Islet precursor cell (in vitro differentiated cells): ENCODE measurements at places on chromosomes 2 and 18.

DNA sequence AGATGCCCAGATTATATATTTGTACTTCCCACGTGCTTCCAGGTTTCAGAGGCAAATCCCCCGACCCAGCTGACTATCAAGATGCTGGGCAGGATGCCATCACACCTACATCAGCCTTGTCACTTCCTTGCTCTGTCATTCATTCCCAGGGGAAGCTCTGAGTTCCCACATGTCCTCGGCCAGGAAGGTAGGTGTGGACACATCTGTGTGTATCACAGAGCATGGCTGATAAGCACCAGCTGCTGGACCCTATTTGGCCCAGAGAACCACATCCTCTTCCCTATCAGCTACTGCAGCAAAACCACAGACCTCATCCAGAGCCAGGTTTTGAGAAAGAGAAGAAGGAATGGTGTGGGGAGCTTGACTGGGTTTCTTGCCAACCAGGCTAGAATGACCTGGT lies 31.9 kb upstream of the ITGA6 start:
- no peak for DNase-seq

- no peak for DNase-seq
Measured at GRCh38 chr2:200742426-200742825, 69.3 kb upstream of the BZW1 start.

- DNase-seq: no peak
Measured at GRCh38 chr18:3044931-3045698, 32.2 kb upstream of the LPIN2 start.

DNA sequence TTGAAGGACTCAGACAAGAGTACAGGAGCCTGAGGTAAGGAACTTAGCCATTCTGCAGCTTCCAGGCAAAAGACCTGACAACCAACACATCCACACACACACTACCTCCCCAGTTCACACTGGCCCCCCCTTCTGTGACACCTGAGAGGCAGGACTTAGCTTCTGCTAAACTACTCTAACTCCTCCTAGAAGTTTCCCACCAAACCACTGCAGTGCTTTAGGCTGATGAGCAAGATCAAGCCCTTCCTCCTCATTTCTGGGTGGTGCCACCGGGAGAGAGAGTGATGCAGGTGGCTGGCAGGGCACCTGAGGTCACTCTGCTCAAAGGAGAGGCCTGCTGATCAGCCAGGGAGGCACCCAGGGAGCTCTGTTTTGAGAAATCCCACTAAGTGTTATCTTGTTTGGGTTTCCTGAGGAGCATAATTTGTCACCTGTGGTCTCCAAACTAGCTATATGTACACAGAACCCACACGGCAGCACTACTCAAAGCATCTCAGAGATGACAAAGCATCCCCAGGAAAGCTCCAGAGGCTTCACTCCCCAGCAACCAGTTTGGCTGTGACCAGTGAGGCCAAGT lies 188.4 kb downstream of the MYO5B start:
- no peak for DNase-seq

DNA sequence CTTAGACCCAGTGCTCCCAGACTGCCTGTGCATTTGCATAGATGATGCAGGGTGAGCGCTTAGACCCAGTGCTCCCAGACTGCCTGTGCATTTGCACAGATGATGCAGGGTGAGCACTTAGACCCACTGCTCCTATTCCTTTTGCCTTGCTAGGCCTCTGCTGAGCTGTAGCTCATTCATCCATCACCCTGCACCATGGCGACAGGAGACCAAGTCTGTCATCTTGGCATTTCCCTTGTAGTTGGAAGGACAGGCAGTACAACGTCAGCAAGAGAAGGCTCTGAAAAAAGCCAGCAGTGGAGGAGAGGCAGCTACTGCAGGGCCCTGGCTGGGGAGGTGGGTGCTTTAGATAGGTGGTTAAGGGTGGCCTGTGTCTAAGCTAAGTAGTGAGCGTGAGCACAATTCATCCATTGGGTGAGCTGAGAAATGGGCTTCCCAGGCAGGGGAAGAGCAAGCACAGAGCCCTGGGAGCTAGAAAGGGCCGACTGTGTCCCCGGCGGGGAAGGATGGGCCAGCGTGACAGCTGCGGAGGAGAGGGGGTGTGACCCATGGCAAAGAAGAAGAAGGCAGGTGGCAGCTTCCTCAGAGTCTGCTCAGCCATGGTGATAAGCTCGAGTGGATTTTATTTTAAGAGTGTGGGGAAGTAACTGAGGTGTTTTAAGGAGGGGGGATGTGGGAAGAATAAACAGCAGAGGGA lies 108.8 kb downstream of the LPIN1 start:
- DNase-seq: no peak

- no peak for DNase-seq
Measured at GRCh38 chr2:220353897-220354296, 726.5 kb downstream of the SLC4A3 start.

DNA sequence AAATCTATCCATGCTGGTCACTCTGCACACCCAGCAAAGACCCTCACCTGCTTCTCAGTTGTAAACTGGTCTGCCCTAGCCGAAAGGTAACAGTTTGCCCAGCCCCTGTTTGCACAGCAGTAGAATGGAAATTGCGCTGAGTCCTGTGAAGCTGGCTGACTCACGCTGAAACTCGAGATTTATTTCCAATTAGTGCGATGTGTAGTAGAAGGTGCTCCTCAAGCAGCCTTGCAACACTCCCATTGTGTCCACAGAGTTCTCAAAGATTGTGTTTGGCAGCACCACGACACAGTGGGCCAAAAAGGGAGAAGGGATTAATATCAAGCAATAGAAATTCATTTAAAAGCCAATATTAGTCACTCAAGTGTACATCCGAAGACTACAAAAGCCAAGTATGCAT lies 21.7 kb upstream of the APCDD1 start:
- no peak for DNase-seq

- DNase-seq: no peak
Measured at GRCh38 chr2:218816561-218817011, 15.0 kb downstream of the PRKAG3 start.

DNA sequence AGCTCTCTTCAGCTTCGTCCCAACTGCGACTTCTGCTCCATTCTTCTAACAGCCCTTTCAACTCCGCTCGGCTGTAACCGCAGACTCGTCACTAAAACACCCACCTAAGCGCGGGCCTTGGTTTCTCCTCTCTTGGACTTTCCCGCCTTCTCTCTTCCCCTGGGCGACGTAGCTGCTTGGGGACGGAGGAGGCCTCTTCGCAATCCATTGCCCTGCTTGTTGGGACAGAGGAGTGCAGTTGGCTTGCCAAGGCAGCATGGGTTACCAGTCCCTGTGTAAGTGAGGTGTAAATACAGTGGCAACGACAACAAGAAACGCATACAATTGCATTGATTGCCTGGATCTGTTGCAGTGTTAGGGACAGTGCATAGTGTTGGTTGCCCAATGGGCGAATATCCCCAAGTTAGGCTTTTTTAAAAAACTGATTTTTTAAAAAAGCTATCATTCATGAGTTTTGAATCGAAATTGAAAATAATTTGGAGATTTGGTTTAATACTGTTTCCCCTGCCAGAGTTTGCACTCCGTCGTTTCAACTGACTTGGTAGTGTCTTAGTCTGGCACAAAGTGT lies 484 bp upstream of the DARS1 start:
- DNase-seq: no peak

- no peak for DNase-seq
Measured at GRCh38 chr2:149799013-149799705, 211.6 kb upstream of the MMADHC start.

GRCh38 chr2:39469807-39470206 lies 32.7 kb upstream of the MAP4K3 start:
- DNase-seq: peak; percentile 92

GRCh38 chr2:38581193-38582147 lies 21.3 kb downstream of the HNRNPLL start:
- DNase-seq: no peak

DNA sequence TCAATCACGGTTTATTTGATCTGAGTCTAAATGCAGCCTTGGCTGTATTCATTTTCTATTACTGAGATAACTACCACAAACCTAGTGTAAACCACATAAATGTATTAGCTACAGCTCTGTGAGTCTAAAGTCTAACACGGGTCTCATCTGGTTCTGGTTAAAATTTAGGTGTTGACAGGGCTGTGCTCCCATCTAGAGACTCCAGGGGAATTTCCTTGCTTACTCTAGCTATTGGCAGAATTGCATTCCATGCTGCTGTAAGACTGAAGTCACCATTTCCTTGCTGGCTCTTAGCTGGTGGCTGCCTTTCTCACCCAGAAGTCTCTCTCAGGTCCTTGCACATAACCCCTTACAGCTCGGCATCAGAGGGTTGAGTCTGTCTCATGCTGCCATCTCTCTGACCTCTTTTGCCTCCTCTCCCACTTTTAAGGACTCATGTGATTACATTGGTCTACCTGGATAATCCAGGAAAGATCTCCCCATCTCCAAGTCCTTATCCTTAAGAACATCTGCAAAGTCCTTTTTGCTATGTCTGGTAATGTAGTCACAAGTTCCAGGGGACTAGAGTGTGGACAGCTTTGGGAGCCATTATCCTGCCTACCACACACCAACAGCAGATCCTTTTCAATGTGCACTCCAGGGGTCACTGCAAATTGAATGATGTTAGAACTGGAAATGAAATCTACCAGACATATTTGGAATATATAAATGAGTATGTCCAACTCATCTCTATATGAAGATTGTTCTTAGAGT lies 207.0 kb upstream of the AGAP1 start:
- DNase-seq: no peak

- no peak for DNase-seq
Measured at GRCh38 chr18:23248826-23249225, 113.5 kb downstream of the CABLES1 start.

GRCh38 chr2:37287966-37288365 lies 36.7 kb downstream of the PRKD3 start:
- DNase-seq: no peak

GRCh38 chr2:15031745-15032240 lies 399.3 kb downstream of the LRATD1 start:
- DNase-seq: no peak

DNA sequence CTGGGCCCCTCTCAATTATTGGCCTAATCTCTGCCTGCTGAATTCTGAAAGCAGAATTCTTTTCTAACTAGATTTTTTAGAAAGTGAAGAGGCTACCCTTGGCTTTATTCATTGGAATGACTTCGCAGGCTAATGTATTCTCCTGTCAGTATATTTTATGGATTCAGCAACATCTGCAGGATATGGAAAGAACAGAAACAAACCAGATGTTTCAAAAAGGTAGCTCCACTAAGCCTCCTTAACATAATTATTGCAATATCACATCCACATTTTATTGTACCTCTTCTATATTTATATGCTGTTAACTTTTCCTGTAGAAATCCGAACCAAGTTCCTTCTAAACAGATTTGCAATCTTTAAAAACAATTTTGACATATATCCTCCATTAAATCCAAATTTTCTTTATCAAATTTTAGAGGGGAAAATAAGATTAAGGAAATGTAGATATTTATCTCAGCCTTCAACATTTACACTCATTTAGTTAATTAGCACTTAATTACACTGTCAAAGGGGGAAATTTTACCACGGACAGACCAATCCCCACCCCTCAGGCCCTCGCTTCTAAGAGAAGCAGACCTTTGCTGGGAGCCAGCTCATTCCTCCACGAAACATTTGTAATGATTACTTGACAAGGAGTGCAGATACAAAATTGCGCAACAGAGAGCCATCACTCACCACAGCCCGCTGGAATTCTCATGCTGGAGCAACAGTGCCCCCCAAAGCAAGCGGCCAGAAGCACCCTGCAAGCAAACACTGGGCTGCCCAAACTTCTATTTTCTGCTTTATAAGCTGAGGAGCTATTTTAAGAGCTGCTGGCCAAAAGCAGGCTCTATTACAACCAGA lies 253.4 kb downstream of the ETAA1 start:
- DNase-seq: peak; percentile 95

DNA sequence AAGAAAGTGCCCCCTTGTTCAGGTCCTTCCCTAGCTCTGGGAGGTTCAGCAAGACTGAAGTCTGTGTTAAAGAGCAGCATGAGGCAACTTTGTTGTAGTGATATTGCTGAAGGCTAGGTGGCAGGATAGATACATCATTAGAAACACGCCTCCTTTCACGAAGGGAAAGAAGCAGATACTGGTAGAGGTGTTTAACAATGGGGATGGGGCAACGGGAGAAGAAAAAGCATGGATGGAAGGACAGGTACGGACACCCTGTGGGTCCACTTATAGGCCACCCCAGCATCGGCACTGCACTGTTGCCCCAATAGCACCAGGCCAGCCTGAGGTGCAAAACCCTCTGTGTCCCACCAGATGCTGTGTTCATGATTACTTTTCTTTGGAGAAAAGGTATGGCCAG lies 3.5 kb upstream of the IGFBP5 start:
- peak; percentile 73 for DNase-seq

GRCh38 chr2:70891572-70892357 lies 43.9 kb upstream of the ATP6V1B1 start:
- DNase-seq: no peak

- no peak for DNase-seq
Measured at GRCh38 chr2:60515721-60516226, 37.7 kb downstream of the BCL11A start.

GRCh38 chr2:85935746-85936208 lies 47.0 kb upstream of the ST3GAL5 start:
- DNase-seq: peak; percentile 91

DNA sequence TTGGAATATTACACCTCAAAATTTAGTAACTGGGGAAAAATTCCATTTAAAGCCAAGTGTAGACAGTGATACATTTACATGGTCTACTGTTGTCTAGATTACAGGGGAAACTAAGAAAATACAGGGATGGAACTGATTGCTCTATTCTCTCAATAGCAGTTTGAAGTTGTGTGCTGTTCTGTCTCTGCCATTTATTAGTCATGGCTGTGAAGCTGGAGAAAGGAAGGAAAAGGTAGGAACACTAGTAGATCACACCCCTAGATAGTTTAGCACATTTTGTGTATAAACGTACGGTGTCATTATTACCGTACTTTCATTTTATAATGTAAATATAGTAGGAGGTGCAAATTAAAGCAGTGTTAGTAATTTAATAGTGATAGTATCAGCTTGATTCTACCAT lies 170.5 kb downstream of the PHLPP1 start:
- DNase-seq: no peak

- peak; percentile 92 for DNase-seq
Measured at GRCh38 chr2:42827647-42828486, 35.5 kb upstream of the HAAO start.

DNA sequence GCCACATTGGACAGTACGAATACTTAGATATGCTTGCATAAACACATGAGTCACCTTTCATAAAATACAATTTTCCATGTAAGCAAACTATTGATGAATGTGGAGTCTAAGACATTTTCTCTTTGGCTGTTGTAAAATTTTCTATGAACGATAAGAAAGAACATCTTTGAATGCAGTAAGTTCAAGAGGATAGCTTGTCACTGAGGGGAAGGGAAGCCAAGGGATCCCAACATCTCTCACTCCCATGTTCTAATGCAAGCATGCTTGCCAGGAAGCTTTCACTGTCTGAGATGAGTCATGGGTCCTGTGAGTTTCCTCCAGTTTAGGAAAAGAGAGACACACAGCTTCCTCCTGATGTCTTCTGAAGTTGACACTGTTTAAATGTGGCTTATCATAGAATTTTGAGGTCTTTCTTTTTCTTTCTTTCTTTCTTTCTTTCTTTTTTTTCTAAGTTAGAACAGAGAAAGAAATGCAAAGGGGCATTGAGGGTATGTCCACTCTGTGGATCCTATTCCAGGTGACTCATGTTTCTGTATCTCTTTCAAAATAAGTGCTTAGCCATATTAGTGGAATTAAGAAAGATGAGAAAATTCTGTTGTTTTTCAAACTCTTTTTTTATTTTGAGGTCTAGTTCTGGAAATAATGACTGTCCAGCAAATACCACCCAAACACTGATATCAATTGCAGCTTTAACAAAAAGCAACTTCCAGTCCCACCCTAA lies 146.6 kb downstream of the RDH14 start:
- no peak for DNase-seq

GRCh38 chr18:8153887-8154583 lies 455.2 kb upstream of the RAB12 start:
- DNase-seq: peak; percentile 69
